H9 (cell line): ENCODE measurements at places on chromosomes 11 and 22.
A peak's percentile ranks its signal among the peaks of the same experiment; 100 is the strongest.

DNA sequence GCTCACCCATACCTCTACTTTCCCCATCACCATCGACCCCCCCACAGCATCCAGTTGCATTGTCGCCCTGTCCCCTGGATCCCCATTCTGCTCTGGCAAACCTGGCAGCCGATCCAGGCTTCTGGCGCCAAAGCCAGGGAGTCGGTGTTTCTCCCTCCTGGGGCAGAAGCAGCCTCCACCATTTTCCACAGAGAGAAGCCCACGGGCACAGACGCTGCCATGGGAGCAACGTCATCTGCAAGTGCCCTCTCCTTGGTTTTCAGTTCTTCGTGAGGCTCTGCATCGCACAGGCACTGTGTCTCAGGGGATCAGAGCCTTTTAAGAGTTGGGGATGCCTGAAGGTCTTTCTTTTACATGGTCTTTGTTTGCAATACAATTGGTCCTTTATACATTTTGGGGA, 2.3 kb downstream of the YPEL4 start:
- peak; percentile 50 for DNase-seq

DNA sequence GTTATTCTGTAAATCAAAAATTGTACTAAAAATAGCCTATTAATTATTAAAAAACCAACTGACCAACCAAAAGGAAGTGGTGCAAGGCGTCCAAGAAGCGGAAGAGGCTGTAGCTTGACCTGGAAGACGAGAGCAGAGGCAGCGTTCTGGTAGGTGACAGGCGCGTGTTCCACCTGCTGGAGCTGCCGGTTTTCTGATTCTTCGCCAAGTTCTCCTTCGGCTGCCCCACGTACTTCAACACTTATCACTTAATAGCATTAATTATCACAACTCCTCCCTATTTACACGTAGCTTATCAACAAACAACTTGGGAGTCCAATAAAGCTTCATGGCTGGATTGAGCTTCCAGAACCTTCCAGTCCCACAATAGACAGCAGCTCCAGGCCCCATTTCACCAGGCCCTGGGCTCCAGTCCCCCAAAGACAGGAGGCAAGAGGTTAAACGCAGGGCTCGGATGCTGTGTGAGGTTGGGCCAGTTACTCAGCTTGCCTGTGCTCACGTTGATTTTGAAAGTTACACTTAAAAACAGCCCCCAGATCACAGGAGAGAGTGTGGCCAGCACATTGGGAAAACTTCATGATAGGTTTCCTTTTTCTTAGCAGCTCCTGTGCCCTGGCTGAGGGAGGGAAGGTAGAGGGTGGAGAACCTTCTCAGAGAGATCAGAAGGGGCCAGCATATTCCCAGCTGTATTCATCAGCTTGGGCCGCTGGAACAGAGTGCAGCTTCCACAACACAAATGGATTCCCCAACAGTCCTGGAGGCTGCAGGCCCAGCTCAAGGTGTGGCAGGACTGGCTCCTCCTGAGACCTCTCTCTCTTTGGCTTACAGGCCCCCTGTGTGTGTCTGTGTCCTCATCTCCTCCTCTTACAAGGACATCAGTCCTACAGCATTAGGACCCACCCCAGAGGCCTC, 54.2 kb upstream of the FGF3 start:
- DNase-seq: peak; percentile 16

GRCh38 chr11:114049050-114049449, 10.5 kb upstream of the ZBTB16 start:
- DNase-seq: no peak

GRCh38 chr11:133678191-133678590, 145.9 kb upstream of the OPCML start:
- DNase-seq: no peak

DNA sequence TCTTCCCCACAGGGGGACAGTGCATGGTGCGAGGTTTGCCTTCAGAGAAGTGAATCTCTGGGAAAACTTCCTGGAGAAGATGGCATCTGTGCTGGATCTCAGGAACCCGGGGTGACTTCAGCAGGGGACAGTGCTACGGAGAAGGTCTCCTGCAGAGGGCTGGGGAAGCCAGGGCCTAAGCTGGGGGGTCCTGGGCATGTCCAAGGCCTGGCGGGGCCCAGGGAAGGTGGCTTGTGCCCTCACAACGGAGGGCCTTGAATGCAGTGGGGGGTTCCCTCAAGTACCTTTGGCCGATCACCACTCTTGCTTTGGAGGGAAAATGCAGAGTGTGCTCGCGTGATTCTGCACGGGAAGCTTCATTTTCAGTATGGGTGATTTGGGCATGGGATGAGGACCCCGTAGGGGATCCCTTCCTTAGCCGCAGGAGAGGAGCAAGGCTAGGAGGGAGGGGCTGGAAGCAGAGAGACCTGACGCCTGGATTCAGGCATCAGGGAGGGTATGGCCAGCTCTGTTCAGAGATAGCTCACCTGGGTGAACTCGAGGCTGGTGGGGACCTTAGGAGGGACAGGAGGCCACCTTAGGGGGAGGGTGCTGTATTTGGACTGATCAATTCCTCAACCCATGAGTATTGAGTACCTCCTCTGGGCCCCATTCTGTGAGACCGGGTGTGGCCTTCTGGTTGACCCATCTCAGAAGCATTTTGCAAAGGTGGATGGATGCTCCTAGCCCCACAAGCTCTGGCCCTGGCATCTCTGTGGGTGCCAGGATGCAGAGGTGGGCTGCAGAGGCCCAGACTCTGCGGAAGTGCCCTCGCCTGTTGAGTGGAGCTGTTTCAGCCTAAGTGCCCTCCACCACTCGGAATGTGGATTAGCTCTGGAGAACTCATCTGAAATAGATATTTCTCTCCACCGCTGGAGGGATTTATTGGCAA, 529.4 kb downstream of the TBC1D22A start:
- DNase-seq: peak; percentile 7
